Jurkat, Clone E6-1 (cell line): ENCODE measurements at places on chromosomes 3 and 15.
A peak's percentile ranks its signal among the peaks of the same experiment; 100 is the strongest.

DNA sequence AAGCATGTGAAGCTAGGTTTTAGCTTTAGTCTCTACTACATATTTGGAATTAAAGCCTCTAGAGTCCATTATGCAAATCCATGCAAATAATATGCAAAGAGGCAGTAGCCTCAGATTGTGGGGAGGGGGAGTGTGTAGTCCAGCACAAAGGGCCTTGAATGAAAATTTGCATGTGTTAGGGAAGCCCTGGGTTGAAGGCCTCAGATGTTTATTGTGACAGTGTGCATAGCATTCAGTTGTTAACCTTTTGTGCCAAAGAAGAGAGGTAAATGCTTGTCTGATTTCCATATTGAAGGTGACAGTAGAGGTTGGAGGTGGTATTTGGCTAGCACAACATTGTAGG is 24.5 kb upstream of the BFSP2 start:
- no peak for DNase-seq

GRCh38 chr15:66603301-66604179 is 37.7 kb upstream of the LCTL start:
- peak; percentile 52 for DNase-seq

DNA sequence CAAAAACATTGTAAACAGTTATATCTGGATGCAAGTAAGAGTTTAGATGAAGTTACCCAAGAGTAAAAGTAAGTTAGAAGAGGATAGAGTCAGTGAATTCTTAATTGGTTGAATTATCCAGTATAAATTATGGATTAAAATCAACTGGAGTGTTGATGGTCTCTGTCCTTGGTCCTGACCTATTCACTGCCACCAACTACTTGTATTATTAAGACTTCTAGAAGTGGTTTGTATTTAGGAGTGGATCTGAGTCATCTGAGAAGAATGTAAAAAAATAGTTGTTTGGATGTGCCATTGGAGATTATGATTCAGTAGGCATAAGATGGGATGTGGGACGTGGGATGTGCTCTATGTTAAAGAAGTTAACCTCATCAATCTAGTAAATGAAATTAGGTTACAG is 86.4 kb downstream of the SYNPR start:
- DNase-seq: peak; percentile 14

DNA sequence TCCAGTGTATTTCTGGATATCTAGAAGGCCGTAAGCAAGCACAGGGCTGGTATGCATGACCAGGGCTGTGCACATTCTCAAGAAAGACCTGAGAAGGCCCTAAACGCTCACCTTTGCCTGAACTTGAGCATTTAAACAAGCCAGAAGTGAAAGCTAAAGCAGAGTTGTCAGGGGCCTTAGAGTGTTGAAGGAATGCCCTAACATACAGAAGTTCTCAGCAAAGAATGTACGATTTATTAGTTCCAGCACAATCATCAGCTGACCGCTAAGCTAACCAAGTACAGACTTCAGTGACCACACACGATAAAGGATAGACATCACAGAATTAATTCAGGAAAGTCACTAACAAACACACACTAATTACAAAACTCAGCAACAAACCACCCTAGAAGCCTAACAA is 8.7 kb downstream of the HLTF start:
- no peak for DNase-seq
